Stimulated activated CD4-positive, alpha-beta T cell treated with anti-CD3 and anti-CD28 coated beads, TNF-alpha, amount 100 ng/mL, for 1 hour (primary cell): ENCODE measurements at places on chromosomes 4 and X.

DNA sequence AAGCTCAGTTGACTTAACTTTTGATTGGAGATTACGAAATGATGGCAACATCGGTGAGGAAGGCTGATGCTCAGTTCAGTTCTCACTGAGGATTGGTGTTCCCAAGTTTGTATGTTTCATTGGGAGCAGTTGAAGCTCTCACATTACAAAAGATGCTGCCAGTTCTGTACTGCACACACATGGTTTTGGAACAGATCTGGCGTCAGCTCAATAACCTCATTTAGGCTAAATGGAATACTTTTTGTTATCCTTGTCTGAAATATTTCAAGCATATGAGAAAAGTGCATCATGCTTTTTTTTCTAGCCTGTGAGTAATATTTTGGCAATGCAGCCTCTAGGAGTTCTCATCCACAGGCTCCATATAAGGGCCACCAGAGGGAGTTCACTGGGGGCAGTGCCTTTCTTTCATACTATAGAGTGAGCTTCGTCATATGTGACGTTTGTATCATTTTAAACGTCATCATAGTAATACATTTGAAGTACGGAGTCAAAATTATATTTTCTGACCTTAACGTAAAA is 4.1 kb downstream of the ENPEP start:
- DNase-seq: no peak

DNA sequence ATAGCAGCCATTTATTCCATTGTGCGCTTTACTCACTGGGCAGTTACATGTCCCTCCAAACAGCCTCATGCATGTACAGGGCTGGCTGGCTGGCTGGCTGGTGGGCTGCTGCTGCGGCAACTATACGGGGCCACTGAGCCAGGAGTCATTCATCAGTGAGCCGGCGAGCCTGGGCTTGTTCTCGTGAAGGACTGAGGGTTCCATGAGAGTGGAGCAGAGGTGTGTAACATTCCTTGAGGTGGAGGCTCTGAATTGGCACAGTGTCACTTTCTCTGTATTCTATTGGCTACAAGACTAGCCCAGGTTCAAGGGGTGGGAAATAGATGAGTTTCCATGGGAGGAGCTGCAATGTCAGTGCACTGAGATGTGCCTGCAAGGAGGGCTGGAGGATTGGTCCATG is 89.1 kb downstream of the ARHGAP10 start:
- no peak for DNase-seq

DNA sequence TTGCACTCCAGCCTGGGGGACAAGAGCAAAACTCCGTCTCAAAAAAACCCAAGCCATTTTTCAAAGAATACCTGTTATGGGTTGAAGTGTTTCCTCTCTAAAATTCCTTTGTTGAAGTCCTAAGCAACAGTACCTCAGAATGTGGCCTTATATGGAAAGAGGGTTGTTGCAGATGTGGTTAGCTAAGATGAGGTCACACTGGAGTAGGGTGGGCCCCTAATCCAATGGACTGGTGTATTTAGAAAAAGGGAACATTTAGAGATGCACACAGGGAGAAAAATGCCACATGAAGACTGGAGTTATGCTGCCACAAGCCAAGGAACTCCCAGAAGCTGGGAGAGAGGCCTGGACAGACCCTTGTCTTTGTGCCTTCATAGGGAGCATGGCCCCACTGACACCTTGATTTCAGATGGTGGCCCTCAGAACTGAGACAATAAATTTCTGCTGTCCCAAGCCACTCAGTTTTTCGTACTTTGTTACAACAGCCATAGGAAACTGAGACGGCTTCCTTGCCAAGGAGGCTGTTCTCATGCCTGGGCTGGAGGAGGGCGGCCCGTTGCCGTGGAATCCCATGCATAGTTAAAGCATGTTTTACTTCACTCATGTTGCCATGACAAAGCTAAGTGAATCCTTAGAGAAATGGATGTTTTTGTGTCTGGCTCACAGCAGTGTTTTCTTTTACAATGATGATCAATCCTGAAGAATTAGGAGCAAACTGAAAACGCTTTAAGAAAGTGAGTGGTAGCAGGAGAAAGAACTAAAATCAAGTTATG is 16.5 kb downstream of the TRAPPC2 start:
- DNase-seq: no peak

DNA sequence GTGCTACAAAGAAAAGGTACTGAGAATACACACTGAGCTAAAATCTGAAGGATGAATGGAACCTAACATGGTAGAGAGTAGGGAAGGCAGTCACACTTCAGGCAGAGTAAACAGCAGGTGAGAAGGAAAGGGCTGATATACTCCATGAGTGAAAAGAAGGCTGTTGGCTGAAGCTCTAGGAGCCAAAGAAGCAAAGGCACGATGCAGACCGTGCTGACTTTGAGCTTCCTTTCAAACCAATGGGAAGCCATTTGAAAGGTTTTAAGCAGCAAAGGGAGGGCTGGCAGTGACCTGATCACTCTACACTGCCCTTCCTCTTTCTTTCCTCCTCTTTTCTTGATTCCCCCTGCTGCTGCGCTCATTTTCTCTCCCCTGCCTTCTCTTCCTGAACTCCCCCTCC is 66.4 kb downstream of the TMEM154 start:
- DNase-seq: no peak

DNA sequence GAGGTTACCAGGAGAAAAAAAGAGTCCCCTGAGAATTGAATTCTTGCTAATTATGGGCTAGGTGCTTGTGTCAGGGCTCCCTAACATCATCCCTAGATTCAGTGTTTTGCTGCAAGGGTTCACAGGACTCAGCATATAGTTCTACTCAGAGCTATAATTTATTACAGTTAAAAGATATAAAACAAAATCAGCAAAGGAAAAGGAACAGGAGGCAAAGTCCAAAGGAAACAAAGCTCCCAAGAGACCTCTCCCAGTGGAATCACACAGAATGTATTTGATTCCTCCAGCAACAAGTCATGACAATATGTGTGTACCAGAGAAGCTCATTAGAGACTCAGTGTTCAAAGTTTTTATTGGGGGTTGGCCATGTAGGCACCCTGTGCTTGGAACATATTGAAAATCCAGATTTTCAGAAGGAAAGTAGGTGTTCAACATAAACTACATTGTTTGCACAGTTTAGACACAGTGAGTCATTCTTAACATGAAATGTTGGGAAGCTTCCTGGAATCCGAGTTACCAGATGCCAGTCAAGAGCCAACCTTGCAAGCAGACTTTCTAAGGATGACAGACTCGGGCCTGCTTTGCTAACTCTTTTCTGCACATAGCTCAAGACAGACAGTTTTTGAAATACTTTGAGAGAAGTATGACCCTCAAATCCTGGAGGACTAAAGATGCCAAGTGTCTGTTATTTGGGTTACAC is 311.3 kb upstream of the EMCN start:
- no peak for DNase-seq

GRCh38 chr4:9812501-9813340 is 31.3 kb downstream of the DRD5 start:
- DNase-seq: no peak

- no peak for DNase-seq
These were observed 77.5 kb downstream of the HCCS start for GRCh38 chrX:11188664-11189063.

DNA sequence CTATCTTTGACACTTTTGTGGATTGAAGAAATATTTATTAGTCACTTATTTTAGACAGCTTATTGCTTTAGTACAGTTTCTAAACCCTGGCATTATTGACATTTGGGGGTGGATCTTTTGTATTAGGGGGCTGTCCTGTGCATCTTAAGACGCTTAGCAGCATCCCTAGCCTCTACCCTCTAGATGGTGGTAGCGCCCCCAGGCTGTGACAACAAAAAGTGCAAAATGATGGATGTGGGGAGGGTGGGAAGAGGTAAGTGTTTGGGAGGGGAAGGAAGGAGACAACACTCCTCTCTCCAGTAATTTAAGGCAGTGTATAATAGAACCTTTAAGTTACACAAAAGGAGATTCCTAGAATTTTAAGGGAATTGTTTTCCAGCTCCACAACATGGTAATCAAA is 1210.6 kb downstream of the C4orf33 start:
- no peak for DNase-seq

GRCh38 chr4:111871802-111872201 is 273.5 kb upstream of the FAM241A start:
- no peak for DNase-seq

DNA sequence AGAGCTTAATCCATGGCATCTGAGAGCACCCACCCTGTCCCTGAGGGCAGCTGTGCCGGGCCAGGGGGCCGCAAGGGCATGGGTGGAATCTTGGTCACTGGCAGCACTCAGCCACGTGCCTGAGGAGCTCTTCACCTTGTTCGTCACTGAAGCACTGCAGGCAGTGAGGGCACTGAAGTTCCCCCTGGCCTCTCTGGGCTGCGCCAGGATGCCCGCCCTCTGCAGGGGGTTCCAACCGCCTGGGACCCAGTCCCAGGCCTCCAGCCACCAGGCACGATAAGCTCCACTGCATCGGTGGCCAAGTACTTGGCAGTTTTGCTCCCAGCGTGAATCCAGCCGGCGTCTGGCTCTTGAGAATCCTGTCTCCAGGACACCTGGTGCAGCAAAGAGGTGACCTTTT is 96.4 kb upstream of the MED14 start:
- no peak for DNase-seq

DNA sequence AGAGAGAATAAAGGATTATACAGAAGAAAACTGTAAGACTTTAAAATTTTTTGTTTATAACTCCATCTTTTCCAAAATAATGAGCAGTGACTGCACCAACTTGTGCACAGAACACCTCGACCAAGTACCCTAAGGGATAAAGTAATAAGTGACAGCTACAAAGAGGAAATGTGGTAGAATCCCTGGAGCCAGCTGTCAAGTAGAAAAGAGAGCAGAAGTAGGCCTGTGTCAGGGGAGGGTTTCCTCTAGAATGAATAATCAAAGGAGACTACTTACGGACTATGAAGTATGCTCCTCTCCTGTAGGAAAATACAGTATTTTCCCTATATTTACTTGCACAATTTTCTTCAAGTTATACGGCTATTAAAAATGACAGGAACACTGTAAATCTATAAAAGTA is 1.2 kb downstream of the EIF1AX start:
- DNase-seq: no peak

GRCh38 chr4:59770601-59771264 is 1429.4 kb upstream of the ADGRL3 start:
- DNase-seq: no peak

DNA sequence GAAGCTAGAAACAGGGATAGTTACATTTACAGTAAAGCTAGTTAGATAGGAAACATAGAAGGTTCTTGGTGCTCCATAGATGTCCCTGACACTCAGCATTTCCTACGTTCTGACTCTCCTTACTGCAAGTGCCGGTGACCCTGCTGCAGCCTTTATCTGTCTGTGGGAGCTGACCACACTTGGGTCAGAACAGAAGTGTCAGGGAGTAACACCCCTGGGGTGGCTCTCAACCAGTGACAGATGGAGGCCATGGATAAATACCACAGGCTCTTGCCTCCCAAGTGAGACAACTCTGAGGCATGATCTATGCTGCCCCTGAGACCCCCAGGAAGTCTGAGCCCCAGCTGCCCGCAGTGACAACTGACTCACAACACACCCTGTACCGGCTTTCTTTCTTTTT is 69.8 kb downstream of the ANXA3 start:
- no peak for DNase-seq

GRCh38 chr4:17322514-17322913 is 189.4 kb downstream of the QDPR start:
- no peak for DNase-seq

DNA sequence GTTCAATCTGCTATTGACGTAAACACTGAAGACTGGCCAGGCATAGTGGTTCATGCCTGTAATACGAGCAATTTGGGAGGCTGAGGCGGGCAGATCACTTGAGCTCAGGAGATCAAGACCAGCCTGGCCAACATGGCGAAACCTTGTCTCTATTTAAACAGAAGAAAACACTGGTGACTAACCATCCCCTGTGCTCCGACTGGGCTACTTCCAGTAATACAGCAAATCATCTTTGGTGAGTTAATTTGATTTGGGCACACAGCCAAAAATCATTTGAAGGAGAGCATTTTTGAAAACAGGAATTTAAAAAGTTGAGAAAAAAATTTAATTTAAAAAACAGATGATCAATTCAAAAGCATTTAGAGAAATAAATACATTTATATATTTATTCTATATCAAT is 52.0 kb downstream of the SEC24D start:
- DNase-seq: no peak

- no peak for DNase-seq
These were observed 61.6 kb upstream of the NOCT start for GRCh38 chr4:138953961-138954371.

DNA sequence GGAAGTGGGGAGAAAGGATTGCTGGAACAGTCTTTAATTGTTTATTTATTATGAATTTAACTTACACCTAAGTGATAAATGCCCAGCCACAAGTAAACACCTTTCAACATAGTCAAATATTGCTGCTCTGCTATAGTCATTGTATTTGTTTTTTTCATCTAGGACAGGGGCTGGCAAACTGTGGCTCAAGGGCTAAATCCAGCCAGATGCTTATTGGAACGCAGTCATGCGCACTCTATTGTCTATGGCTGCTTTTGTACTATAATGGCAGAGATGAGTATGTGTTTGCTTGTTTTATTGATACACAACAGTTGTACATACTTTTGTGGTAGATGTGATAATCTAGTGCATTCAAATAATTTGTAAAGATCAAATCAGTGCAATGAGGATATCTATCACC is 95.3 kb downstream of the ZAR1 start:
- DNase-seq: no peak

DNA sequence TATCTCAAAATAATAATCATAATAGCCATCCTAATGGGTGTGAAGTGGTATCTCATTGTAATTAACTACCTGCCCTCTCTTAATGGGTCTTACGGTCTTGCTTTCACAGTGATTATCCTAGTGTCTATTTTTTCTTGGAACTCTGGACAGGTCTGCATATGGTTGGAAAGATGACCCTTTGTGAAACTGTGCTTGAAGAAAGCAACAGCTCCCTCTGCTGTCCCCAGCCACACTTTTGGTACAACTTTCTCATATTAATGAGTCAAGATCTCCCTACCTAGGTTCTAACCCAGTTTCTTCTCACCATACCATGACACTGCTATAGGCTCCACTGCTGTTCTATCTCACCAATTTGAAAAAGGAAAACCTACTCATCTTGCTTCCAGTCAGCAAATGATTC is 2.4 kb downstream of the TFDP3 start:
- DNase-seq: no peak

- no peak for DNase-seq
These were observed 224.2 kb downstream of the STIM2 start for GRCh38 chr4:27084685-27085361.

DNA sequence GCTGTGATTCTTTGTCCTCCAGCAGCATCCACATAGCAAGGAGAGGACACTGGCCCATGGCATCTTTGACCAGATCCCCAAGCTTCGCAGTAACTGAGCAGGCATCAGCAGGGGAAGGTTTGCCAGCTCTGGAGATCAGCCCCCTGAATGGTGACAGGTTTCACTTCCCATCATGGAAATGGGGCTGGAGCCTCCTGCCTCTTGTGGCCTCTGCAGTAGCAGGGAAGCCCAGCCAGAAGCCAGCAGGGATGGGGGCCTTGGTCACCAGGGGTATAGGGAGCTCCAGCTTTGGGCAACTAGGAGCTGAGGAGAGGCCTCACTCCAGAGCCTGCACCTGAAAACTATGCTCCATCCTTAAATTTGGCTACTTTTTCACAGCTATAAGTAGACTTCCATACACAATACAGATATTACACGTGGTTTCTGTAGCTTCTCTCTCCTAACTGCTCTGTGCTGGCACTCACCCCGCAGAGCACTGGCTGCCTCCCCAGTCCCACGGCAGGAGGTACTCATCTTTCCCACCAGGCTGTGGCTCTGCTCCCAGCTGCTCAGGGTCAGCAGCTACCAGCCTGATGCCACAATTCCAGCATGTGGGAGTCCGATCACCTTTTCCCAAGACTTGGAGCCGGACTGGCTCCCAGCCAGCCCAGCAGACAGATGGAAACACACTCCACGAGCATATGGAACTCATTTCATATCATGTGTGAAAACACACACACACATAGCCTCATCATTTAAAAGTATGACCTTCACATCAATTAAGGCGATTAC is 2.8 kb downstream of the TMEM271 start:
- no peak for DNase-seq
